Left hindlimb (tissue), 1 donor: ENCODE measurements at places on chromosomes 1 and 21.

- no peak for DNase-seq
These were observed 25.5 kb downstream of the TRPM2 start for GRCh38 chr21:44378646-44379514.

GRCh38 chr1:101781201-101781831 is 215.4 kb downstream of the OLFM3 start:
- DNase-seq = no peak

DNA sequence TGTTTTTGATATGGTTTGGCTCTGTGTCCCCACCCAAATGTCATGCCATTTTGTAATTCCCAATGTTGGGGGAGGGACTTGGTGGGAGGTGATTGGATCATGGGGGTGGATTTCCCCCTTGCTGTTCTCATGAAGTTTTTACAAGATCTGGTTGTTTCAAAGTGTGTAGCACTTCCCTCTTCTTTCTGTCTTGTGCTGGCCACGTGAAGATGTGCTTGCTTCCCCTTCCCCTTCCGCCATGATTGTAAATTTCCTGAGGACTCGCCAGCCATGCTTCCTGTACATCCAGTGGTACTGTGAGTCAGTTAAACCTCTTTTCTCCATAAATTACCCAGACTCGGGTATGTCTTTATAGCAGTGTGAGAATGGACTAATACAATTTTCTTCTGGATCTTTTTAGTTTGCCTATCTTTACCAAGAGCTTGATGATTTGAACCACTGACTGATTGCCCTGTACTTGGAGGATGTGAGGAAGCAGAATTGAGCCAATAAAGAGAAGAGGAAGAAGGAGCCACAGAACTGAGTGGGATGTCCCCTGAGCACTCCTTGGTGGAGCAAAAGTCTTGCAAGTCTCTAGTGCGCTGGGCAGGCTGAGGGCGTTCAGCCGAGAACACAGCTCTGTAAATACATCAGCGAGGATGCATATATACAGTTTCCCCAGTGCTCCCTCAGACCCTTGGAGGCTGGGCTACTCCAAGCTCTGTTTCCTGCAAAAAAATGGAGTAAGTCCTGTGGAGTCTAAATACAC is 102.6 kb downstream of the CYYR1 start:
- no peak for DNase-seq

- peak; percentile 94 for DNase-seq
These were observed 5.8 kb upstream of the MX1 start for GRCh38 chr21:41419921-41420862.

DNA sequence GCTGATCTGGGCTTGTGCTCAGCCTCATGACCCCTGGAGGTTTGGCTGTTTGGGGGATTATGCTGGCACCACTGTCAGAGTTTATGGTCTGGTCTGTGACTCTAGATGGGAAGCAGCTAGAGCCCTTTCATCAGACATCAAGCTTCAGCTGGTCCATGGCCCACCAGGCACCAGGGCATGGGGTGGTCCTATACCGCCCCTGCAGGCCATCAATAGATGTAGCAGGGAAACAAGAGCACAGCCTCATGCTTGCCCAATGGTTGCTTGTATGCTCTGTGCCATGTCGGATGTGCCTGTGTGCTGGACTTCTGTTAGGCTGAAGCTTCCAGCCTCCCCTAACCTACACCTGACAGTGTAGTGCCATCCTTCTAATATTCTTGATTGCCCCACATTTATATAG is 71.1 kb upstream of the CD34 start:
- DNase-seq = no peak

- no peak for DNase-seq
These were observed 34.0 kb upstream of the ADGRL4 start for GRCh38 chr1:79040424-79041082.

GRCh38 chr21:46550116-46550941 is 54.6 kb downstream of the S100B start:
- no peak for DNase-seq

GRCh38 chr1:62716397-62716796 is 28.2 kb upstream of the DOCK7 start:
- no peak for DNase-seq

GRCh38 chr1:36977731-36978406 is 56.4 kb downstream of the GRIK3 start:
- no peak for DNase-seq

- no peak for DNase-seq
These were observed 80.7 kb upstream of the HP1BP3 start for GRCh38 chr1:20867847-20868246.

DNA sequence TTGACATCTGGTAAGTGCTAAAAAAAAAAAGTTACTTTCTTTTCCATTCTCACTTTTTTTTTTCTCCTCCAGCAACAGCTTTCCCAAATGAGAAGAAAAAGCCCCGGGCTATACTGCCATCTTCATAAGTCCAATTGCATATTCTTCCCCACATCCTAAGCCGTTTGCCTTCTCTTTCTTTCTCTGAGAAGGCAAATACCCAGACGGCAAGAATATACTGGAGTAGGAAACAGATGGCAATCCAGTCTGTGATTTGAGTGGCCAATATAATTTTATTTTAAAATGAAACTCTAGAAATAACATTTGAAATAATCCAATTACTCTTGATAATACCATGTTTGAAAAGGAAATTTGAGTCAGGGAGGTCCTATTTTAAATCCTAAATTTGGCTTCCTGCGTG is 44.6 kb upstream of the GREM2 start:
- DNase-seq = no peak

- no peak for DNase-seq
These were observed 31.6 kb upstream of the SLC5A9 start for GRCh38 chr1:48190881-48191280.

- peak; percentile 66 for DNase-seq
These were observed 9.4 kb downstream of the PROX1 start for GRCh38 chr1:213997038-213997771.

GRCh38 chr21:42541174-42541573 is 27.5 kb downstream of the SLC37A1 start:
- DNase-seq = no peak

- peak; percentile 53 for DNase-seq
These were observed 71.9 kb upstream of the EFHD2 start for GRCh38 chr1:15337656-15338402.

GRCh38 chr21:38795475-38795874 is 10.3 kb upstream of the ETS2 start:
- DNase-seq = no peak

DNA sequence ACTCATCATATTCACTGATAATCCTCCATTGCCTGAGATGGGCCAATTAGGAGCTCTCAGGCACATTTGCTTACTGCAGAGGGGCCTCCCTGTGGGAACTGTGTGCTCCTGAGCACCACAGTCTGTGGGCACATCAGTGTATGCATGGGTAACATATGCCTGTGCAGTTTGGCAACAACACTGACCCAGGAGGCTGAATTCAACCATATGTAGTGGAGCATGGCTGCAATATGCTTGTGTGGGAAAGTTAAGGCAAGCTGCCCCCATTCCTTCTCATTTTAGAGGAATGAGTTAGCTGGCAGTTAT is 11.8 kb upstream of the FMOD start:
- no peak for DNase-seq

DNA sequence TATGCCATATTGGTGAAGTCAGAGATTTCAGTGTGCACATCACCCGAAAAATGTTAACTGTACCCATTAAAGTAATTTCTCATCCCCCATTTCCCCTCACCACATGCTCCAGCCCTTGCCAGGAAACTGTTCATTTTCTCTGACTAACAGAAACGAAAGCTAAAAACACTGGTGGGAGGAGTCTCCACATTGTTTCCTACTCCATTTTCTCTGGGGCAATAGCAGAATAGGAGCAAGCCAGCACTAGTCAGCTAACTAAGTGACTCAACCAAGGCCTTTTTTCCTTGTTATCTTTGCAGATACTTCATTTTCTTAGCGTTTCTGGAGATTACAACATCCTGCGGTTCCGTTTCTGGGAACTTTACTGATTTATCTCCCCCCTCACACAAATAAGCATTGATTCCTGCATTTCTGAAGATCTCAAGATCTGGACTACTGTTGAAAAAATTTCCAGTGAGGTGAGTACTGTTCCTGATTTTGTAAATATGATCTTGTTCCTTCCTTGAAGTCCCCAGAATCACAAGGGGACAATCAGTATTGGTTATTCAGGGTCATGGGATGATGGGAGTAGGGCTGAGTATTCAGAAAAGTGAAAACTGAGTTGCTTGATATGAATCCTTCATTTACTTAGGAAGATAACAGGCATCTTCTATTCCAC is at the start of gene IFI16:
Gene IFI16, plus strand, starts transcription at position 204 of the 658 bp plus-strand sequence. CDS start 4,774 bp downstream, outside the sequence.
- DNase-seq = peak; percentile 37

GRCh38 chr1:58515794-58516401 is 30.6 kb downstream of the OMA1 start:
- DNase-seq = no peak

GRCh38 chr1:27744556-27744955 is 18.8 kb downstream of the FAM76A start:
- no peak for DNase-seq

GRCh38 chr1:165354739-165355138 is 1.8 kb downstream of the LMX1A start:
- no peak for DNase-seq

- DNase-seq = no peak
These were observed 53.6 kb upstream of the ASB17 start for GRCh38 chr1:75985827-75986226.

DNA sequence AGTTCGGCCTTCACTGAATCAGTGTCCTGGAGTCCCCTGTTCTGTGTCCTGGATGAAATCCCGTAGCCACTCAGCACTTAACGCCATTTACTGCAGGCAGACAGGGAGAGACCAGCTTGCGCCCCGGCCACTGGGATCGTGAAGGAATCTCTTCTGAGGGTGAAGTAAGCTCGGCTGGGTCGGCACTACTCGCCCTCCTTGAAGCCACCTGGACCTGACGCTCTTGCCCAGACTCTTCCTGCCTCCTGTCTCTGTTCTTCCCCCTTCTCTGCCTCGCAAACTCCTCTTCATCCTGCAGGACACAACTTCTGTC is 99.9 kb upstream of the ZBTB40 start:
- no peak for DNase-seq

- DNase-seq = no peak
These were observed 119.9 kb upstream of the VAMP3 start for GRCh38 chr1:7651203-7651602.

DNA sequence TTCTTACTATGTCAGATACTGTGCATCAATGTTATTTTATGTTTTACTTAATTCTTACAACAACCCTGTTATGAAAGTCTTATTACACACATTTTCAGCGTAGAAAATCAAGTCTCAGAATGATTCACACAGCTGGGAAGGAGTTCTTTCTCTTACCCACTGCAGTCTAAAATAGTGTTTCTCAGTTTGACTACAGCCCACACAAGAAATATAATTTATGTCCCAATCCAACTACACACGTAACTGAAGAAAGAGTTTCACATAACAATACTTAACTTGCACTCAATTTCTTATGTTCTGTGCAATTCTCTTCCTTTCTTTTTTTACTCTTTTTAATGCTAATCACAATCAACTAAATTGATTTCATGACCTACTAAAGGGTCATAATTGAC is 252.8 kb upstream of the ADGRL2 start:
- no peak for DNase-seq

DNA sequence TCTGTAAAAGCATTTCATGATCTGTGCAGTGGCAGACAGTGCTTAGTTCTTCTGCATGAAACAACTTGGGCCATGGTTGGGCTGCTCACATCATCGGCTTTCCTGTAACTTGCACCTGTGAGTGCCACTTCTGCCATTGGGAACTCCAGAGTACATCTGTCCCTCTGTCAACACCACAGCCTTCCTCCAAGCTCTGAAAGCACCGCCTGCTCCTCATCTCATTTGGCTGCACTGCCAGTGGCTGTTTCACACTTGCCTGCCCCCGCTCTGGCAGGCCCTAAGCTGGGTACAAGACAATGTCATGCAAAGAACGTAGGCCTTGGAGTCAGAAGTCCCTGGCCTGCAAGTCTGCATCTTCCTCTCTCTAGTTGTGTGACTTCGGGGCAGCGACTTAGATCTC is 46.4 kb downstream of the DDX20 start:
- DNase-seq = no peak

GRCh38 chr1:218743861-218744505 is 398.8 kb downstream of the TGFB2 start:
- no peak for DNase-seq

DNA sequence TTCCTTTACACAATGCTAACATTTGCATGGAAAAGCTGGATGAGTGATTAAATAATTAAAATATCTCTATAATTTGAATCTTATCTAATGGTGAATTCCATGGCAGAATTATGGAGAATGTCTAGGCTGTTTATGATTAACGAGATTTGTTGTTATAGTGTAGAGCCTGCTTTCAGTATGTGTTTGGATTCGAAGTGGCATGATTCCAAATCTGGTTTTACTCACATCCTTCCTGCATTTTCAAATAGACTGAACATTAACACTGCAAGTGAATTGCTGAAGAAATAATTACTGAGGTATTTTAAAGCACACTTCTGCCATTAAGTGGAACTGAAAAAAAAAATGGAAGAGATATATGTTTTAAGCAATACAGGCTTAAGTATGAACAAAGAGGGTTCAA is 5.1 kb upstream of the NEK7 start:
- DNase-seq = no peak

DNA sequence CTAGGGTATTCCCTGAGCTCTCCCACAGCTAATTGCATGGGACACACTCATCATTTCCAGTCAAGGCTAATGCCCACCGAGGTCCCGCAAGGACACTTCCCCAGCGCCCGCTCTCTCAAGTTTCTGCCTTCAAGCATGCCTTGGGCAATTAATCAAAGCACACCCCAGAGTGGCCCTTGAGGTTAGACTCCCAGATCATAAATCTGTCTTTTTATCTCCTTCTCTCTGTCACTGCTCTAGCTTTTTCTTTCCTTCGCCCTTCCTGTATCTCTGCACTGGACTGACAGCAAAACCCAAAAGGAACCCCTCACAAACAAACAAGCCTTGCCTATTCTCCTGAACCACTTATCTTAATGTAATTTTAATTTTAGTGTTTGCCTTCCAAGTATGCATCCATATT is 7.9 kb upstream of the EXOSC10 start:
- DNase-seq = no peak

- DNase-seq = no peak
These were observed 625.3 kb downstream of the PLA2G4A start for GRCh38 chr1:187454010-187454409.

- DNase-seq = peak; percentile 50
These were observed 1.1 kb upstream of the COL11A1 start for GRCh38 chr1:103109311-103109920.

DNA sequence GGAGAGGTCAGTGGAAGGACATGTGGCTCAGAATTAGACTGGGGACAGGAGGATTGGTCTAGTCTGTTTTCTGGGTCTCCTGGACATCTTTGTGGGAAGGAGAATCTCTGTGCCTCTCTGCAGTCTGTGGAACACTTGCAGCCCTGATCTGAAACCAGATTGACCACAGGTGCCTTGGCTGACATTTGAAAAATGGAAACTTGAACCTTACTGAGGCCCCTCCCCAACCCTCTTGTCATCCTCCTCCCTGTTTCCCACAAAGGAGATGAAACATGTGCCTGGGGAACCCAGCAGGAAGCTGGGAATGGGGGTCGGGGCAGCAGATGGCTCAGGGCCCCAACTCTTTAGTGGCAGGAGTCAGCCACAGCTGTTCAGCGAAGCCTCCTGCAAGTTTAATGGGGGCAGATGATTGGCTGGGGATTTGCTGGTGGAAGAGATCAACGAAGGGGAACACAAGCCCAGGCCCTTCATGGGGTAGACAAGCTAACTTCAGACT is 18.1 kb downstream of the VASH2 start:
- peak; percentile 65 for DNase-seq

GRCh38 chr1:173917635-173918493 is 737 bp upstream of the SERPINC1 start:
- no peak for DNase-seq
